Caco-2 (cell line): ENCODE measurements at places on chromosomes 7 and 10. TPM values are rescaled to one million over a fixed set of nuclear protein-coding genes. Genes with fewer than 3 reads are reported as not detected.

Gene CALHM3
- total RNA-seq, result 0.18 TPM in 1 of 2 replicates, not detected in the other

Gene PTPRN2
- 1.4 and 2.6 TPM in 2 replicates for total RNA-seq

DNA sequence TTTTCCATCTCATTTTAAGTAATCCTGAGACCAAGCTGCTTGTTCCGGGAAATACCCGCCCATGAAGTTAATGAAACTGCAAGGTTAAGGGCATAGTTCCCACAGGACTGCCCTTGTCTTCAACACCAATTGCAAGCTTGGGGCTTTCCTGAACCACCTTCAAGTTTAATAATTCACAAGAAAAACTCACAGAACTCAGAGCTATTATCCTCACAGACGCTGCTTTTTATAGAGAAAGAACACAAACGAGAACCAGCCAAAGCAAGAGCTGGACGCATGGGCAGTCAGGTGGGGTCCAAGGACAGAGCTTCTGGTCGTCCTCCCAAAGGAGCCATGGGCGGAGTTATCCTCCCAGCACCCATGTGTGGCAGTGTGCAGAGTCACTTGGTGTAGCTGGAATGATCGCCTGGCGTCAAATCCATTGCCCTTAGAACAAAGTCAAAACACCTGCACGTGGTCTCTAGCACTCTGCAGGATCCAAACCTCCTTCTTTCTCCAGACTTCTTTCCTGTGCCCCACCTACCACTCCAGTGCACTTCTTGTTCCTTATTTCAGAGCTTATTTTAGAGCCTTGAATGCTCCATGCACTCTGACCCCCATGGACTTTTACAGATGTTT is 56.7 kb downstream of the SNX10 start:
- no peak for DNase-seq

DNA sequence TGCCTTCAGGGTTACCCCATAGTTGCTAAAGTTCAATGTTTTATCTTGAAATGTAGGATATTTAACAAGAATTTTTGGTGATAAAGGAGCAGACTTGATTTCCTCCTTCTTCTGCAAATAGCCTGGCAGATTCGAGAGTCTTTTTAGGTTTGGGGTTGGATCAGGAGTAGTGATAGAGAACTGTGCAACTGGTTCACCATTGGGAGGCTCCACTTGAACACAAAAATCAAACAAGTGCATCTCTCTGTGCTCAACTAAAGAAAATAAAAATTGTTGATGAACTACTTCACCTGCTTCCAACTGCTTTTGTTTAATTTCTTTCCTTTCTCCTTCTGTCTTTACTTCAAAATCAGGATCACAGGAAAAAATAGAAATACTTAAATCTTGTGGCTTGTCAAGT is 58.5 kb downstream of the MACC1 start:
- no peak for DNase-seq

GRCh38 chr7:79555571-79555970 is 102.1 kb upstream of the MAGI2 start:
- DNase-seq, result no peak
